ENCODE measurements at places on chromosomes 13 and 19. TPM values are rescaled to one million over a fixed set of nuclear protein-coding genes. Genes with fewer than 3 reads are reported as not detected.

- peak; percentile 55 for DNase-seq
Measured at GRCh38 chr19:12769689-12770088, 5.7 kb downstream of the HOOK2 start.

- no peak for DNase-seq
Measured at GRCh38 chr19:48918071-48918470, 15.4 kb upstream of the DHDH start.

DNA sequence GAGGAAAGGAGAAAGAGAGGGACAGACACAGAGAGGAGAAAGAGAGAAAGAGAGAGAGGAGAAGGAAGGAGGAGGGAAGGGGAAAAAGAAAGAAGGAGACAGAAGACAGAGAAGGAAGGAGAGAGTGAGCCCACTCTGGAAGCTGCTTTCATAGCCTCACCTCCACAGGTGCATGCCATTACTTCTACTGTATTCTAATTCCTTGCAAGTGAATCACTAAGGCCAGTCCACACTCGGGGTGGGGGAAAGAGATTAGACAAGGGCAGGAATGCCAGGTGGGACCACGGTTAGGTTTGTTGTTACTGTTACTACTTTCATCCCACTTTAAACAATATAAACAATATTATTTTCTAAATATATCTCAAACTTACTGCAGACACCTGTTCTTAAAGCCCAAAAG is 684.5 kb upstream of the ARGLU1 start:
- DNase-seq, result no peak

- no peak for DNase-seq
Measured at GRCh38 chr13:97460004-97460775, 26.2 kb downstream of the RAP2A start.

DNA sequence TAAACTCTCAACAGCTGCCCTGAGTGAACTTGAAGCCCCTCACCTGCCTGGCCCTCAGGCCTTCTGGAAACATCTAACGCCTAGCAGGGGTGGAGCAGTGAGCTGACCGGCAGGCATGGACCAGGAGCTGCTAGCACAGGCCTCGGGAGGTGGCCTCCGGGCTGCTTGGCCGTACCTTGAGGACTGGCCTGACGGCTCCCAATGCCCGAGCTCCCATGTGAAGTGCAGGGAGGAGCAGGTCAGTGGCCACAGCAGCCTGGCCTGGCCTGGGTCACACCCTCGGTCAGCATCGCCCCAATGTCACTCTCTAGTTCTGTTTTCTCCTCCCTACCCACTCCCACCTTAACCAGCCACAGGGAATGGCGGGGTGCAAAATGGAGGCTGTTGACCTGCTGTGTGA is 19.0 kb downstream of the TSHZ3 start:
- DNase-seq, result no peak

The RFXAP gene
- 2.8 TPM for polyA plus RNA-seq

Data from CD4-positive, alpha-beta memory T cell (primary cell).